ENCODE measurements at places on chromosomes 6 and 20.

DNA sequence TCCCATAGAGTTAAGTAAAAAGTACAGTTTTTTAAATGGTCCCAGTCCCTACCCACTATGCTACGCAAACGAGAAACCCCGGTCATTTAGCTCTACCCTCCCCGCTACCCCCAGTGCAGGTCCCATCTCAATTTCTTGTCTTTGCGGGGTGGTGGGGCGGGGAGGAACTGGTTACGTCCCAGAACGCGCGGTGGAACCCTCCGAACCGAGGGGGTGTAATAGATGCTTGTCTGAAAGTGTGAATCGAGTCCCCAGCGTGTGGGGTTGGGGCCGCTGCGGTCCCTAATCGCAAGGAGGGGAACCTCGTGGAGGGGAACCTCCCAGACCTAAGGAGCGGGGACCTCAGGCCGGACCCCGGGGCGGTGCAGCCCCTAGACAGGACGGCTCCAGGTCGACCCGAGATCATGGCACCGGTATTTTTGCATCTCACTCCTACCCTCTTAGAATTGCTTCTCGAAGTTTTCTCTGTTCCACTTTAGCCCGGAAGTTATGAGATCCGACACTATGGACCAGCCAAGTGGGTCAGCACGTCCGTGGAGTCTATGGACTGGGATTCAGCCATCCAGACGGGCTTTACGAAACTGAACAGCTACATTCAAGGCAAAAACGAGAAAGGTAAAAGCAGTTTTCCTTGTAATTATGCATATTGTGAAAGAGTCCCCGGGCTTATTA lies 779 bp downstream of the HEBP2 start:
- no peak for DNase-seq

- DNase-seq: no peak
These were observed 347.6 kb downstream of the CDC5L start for GRCh38 chr6:44734886-44735629.

GRCh38 chr6:170393807-170394399 lies 87.3 kb downstream of the FAM120B start:
- no peak for DNase-seq

DNA sequence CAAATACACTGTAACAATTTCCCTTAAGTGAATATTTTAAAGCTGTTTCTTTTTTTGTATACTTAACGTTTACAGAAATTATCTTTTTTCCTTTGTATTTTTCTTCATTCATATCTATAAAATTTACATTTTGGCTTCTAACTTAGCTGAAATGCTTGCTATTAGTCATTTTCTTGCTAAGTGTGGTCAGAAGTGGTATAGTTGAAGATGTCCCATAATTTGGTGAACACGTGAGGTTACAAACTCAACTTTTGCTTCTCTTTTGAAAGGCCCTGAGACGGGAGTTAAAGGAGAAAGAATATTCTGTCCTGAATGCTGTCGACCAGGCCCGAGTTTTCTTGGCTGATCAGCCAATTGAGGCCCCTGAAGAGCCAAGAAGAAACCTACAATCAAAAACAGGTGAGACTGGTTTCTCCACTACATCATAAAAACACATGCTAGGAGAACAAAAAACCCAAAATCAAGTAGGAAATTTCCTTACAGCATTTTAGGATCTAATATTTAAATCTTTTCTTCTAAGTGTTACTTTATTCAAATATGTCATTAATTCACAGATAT lies 445.0 kb downstream of the UTRN start:
- DNase-seq: no peak

- peak; percentile 62 for DNase-seq
These were observed 14.2 kb downstream of the TRAF3IP2 start for GRCh38 chr6:111591370-111591900.
